ENCODE measurements at places on chromosomes 1 and 21.

- no peak for DNase-seq
These were observed 20.6 kb downstream of the WASF2 start for GRCh38 chr1:27469334-27469733.

GRCh38 chr1:159835356-159835755, 8.7 kb downstream of the SLAMF8 start:
- no peak for DNase-seq

DNA sequence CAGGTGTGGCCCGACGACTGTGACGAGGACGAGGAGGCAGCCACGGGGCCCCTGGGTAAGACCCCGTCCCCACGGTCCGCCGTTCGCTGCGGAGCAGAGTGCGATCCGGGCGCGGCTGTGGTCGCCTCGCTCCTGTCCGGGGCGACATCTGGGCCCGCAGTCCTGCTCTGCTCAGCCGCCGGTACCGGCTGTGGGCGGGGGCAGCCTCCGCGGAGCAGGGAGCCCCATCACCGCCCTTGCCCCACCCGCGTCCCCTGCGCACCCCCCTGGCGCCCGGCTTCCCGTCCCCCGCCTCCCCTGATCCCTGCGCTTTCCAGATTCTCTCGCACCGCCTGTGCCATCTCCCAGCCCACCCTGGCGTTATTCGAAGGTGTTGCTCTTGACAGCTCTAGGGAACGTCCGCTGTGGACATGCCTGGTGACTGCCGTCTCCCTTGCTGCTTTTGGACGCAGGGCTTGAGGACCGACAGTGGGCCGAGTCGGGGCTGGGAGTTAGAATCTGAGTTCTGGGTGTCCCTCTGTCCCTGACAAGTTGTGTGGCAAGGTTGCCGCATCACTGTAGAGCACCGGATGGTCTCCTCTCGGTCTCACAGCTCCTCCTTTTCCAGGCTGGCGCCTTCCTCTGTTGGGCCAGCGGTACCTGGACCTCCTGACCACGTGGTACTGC, 596 bp downstream of the TOR3A start:
- DNase-seq = no peak

DNA sequence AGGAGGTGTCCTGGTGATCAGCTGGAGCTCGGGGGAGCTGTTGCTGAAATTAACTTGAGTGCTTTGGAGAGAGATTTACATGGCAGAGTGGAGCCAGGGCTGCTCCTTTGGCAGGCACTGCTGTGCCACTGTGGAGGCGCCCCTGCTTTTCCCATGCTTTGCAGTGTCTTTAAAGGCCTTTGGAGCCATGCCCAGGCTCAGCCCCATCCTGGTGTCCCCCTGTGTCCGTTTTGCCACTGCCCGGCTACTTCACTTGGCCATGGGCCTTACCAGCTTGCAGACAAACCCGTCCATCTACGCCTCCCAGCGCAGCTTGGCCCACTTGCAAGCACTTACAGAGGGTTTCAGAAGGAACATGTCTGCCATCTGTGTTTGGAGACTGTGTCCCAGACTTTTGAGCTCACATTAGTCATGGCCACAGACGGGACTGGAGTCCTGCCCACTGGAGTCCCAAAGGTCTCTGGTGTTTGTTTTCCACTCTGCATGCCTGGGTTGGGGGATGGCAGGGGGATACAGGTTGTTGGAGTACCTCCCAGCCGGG, 18.2 kb upstream of the LAMTOR5 start:
- DNase-seq = no peak

DNA sequence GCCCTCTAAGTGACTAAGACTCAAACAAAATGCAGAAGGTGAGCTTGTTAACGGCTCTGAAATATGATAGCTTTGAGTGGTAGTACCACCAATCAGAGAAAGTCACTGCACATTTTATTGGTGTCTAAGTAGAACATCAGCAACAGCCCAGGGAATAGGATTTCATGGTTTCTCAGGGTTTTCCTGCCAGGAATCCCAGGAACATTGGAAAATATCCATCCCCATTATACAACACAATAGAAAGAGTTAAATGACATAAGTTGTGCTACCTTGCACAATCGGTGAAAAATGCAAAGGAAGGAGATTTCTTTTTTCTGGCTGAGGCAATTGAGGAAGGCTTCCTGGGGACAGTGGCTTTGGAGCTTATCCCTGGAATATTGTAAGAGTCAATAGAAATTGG, 283.1 kb downstream of the HLX start:
- no peak for DNase-seq

DNA sequence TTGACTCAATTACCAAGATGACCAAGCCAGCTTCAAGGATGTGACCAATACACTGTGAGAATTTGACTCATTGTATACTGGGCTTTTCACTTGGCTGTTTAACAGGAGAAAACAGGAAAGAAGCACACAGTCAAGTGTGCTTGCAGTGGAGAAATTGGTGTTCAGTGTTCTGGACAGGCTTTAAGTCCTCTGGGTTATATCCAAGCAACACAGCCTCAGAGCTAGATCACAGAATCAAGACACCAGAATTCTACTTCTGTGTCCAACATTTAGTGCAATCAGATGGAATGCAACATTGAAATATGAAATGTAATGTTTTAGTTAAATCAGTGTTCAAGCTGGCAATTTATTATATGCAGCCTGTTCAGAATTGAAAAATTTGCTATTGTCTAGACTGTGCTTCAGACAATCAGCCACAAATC, 694.4 kb downstream of the LTN1 start:
- no peak for DNase-seq

DNA sequence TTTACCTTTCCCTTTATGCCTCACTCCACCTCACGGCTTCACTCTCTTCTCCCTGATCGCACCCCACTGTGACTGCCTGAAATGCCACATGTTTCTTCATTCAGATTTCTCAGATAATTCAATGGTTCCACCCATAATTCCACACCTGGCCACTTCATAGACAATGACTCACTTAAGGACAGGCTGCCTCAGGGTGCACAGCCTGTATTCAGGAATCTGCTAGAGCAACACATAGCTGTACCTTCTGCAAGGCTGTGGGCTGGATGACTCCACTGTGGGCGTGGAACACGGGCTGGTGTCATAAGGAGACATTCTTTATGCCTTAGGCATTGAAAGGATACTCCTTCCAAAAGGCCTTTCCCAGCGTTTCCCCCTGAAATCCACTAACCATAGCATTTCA, 36.1 kb downstream of the L1TD1 start:
- no peak for DNase-seq

DNA sequence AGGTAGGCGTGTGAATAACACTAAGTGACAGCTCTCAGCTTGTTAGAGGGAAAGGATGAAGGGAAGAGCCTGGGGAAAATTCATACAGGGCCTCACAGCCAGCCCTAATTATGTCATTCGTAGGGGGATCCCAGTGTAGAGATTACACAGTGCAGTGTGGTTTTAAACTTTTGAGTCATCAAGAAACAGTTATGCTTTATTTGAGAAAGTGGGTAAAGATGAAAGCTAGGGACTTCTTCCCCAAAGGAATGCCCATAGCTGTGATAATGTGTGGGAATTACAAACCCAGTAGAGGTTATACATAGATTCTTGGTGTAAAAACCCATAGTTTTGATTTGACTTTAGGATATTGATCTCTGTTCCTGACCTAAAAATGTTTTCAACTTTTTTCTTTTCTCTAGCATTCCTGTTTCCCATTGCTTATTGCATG, 1.9 kb downstream of the TTF2 start:
- no peak for DNase-seq

GRCh38 chr1:224377676-224378006, 21.0 kb downstream of the CNIH4 start:
- DNase-seq = no peak

GRCh38 chr1:15775706-15776105, 17.1 kb downstream of the FBLIM1 start:
- DNase-seq = no peak

DNA sequence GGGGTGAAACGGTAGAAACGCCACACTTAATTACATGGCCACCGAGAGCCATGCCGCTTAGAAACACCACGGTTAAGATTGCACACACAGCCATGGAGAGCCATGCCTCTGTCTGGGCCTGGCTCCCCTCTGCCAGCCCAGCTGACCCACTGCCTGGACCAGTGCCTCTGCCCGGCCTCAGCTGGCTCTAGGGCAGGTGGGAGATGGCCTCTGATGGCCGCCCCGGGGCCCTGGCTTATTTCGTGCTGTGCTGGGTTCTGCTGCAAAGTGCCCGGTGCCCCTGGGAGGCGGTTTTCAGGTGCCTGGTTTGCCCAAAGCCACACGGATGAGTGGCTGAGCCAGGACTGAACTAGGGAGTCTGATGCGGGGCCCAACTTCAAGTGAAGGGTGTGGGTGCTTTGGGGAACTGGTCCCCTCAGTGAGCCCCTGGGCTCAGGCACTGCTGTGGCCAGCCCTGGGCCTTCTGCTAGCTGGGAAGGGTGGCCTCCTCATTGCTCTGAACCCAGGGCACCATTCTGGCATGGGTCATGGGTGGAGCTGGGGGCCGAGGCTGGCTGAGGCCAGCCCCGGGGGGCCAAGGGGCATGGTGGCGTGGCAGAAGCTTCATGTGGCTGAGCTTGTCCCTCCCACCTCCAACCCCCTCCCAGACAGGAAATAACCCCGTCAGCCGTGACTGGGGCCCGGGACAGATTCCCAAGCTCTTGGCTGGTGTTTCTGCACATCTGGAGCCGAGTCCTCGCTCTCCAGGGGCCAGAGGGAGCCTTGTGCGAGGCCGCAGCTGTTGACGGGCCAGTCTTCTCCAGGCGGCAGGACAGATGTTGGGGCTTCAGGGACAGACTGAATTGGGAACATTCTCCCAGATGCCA, 1.9 kb upstream of the GPR153 start:
- no peak for DNase-seq

GRCh38 chr1:219385787-219386427, 212.2 kb downstream of the LYPLAL1 start:
- DNase-seq = no peak

DNA sequence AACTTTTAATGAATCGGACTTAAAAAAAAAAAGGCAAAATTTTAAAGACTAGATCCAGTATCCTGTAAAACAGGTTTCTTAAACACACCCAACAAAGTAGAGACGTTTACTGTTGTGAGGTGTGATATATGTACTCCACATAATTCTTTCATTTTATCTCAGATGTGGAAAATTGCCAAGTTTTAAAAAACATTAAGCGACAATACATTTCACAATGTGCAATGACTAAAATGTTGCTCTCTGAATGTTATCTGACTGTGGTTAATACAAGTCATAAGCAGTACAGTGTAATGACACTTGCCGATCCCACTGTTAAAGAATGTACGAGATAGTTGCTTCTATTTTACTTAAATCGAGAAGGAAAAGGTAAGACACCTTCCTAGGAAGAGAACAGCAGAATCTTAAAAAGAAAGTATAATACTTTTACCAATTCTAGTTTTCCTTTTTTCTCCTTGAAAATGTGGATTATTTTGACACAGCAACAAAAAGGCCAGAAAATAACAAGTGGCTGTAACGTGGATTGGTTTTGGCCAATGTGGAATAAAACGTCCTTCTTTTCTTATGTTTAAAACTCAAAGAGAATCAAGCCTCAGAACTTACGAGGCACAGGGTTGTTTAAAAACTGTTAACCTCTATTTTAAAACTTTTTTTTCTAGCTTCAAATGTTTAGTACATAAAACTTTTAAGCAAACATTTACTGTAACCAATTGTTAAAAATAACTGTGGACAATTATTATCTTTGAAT, 51.4 kb downstream of the TP53BP2 start:
- DNase-seq = no peak

DNA sequence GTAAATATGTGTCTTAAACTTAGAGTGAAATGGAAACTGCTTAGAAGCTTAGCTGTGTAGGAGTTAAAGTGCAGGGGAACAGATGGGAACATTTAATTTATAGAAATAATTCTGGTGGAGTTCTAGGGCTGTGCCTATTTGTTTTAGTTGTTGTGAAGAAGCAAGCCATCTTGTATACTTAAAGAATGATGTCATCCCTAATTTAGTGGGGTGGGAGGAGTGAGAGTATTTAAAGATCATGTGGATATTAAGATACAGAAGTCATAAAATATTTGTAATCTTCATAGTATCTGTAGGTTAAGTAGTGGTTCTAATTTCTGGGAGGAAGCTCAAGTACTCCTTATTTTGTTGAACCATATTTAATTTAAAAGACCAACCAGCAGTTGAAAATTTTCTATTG, 41.5 kb downstream of the BACH1 start:
- no peak for DNase-seq

DNA sequence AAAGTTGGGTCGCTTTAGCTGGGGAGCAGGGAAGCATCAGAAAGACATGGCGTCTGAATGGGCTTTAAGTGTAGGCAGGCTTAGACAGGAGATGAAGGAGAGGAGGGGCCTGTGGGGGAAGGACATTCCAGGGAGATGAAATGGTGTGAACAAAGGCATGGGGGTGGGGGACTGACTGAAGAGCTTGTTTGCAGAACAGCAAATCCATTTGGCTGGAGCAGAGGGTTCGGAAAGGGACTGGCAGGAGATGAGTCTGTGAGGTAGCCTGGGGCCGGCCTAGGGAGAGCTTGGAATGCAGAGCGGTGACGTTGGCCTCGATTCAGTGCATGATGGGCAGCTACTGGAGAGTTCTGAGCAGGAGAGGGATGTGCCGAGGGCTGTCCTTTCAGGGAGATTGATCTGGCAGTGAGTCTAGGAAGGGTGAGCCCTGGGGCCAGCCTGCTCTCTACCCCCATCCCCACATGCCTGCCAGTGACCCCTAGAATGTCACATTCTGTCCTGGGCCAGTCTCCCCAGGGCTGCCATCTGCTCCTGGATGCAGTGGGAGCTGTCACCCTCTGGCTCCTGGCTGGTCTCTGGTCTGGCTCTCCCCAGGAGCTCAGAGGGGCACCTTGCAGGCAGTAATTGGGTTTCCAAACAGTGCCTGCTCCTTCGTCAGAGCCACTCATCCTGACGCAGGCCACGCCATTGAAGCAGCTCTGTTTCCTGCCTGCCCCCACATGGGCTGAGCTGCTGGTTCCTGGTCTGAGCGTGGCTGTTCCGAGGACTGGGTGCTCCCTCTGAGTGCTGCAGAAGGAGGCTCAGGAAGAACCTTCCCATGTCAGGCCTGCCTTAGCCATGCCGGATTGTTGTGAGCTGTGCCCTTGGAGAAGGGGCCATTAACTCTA, 22.3 kb upstream of the TMEM222 start:
- DNase-seq = no peak

GRCh38 chr1:7219031-7219430, 433.8 kb downstream of the CAMTA1 start:
- no peak for DNase-seq

DNA sequence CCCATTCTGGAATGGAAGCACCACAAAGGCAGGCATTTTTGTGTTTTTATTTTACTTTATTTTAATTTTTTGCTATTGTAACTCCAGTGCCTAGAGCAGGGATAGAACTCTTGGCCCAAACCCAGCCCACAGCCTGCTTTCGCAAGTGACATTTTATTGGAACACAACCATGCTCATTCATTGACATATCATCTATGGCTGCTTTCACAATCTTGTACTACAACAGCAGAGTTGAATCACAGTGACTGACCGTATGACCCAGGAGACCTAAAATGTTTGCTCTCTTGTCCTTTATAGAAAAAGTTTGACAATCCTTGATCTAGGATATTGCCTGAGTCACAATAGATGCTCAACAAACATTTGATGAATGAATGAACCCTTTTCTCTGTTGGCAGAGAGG, 83.9 kb upstream of the ATP1A1 start:
- no peak for DNase-seq

Data from stimulated activated CD8-positive, alpha-beta memory T cell treated with anti-CD3 and anti-CD28 coated beads, Interleukin-15, amount 100 ng/mL, for 4 hours (primary cell).